ENCODE measurements at places on chromosomes 2 and 18. TPM values are rescaled to one million over a fixed set of nuclear protein-coding genes. Genes with fewer than 3 reads are reported as not detected.

DNA sequence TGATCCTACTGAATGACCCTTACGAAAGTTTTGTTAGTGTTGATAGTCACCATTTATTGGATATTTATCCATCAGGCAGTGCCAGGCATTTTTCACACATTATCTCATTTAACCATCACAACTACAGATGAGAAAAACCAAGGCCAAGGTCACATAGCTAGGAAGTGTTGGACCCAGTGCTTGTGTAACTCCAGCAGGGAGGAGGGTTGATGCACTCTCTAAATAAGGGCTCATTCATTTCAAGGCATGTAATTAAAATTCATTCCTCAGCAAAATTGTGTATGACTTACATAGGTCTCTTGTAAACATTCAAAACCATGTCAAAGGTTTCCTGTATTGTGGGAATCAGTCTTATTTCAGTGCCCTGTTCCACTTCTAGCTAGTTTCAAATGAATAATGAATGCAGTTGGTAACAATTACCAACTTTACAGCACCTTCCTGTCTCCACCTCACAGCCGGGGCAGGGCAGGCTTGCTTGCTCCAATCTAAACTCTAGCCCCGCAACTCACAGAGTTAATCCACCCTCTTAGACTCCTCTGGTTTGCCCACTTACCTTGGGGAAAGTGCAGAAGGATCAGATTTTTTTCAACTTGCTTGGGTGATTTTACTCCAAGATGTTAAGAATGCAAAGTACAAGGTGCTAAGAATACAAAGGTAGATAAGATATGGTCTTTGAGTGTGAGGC lies 5.8 kb upstream of the MAPRE3 start:
- DNase-seq: no peak

DNA sequence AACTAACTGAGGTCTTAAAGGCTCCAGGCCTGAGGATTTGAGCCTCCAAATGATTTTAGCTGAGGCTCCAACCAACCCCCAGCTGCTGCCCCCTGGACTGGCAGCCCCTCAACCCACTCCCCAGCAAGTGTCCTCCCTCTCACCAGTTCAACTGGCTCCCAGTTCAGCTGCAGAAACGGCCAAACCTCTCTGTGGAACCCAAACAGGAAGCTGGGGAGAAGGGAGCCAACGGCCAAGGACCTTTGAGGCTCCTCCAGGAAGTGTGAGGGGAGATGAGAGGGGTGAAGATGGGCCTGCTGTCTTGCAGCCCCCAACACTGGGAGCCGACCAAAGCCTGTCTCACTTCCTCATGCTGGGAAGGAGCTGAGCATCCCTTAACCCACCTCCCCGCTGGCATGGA lies 24.9 kb downstream of the ZFP36L2 start:
- no peak for DNase-seq

DNA sequence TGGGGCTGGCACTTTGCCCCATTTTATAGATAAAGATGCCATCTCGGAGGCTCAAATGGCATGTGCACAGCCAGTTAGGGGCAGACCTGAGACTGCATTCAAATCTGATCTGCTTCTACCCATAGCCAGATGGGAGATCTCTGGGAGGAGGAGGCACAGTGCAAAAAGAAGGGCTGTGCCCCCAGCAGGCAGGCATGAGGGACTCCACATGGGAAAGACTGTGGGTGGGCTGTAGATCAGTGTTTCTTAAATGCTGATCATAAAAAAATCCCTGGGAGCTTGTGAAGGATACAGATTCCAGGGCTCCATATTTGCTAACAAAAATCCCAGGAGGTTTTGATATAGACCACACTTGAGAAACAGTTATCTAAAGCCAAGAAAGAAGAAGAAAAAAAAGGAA lies 15.2 kb downstream of the PAX8 start:
- no peak for DNase-seq

GRCh38 chr2:27714851-27715291 lies 51.2 kb downstream of the SLC4A1AP start:
- no peak for DNase-seq

DNA sequence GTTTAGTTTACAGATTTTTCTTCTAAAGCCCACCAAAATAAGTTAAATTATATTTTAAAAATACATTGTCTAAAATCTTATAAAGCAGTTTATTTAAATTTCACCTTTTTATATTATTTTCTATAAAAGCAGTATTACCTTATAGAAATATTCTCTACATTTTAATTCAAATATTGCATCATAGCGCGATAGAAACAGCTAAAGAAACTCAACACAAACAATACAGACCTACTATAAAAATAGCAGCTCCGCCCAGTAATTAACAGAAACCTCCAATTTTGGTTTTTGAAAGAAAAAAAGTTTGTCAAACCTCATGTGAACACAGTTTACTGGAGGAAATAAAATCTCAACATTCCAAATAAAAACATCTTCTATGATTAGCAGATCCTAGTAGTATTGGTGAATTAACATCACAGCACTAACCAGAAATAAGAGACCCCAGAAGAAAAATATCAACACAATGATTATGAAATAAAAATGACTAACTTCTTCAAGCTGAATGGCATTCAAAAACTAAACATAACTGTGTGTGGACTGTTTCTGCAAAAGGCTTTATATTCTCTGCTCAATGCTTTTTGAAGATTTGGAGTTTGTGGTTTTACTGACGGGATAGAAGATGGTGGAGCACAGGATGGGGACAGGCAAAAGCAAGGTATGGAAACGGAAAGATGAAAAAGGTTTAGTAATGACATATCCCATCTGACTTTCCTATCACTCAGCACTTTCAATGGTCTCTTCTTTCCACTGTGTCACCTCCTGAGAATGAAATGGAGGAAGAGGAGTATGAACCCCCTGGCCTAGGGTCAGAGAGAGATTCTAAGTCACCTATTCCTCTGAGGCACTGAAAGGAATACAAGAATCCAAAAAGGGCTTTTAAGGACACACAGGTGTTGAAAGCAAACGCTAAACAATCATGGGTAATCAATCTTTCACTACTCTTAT lies 17.5 kb downstream of the MAP4K3 start:
- no peak for DNase-seq

DNA sequence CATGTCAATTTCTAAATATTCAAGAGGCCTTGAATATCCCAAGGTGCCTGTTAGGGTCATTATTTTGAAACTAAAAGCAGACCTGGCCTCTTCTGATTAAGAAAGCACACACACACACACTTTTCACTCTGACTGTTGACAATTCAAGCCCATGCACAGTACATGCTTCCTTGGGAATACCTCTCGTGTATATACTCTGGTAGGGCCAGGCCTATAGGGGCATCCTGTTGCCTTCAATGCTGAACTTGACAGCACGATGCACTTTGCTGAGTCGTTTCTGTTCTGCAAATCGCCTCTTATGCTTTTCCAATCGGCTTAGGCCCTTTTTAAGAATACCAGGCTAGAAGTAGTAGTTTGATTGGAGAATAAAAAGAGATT lies 40.6 kb downstream of the IWS1 start:
- no peak for DNase-seq

GRCh38 chr2:39455826-39456225 lies 18.7 kb upstream of the MAP4K3 start:
- DNase-seq: no peak

DNA sequence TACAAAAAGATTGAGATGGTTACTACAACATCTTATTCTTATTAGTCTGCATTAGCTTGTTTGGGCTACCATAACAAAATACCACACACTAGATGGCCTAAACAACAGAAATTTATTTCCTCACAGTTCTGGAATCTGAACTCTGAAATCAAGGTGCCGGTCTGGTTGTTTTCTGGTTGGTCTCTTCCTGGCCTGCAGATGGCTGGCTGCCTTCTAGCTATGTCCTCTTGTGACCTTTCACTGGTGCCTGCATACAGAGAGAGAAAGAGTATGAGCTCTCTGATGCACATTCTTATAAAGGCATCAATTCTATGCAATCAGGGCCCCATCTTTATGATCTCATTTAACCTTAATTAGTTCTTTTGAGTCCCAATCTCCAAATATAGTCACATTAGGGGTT lies 696.5 kb downstream of the TDRD15 start:
- no peak for DNase-seq

- no peak for DNase-seq
These were observed 145.6 kb upstream of the NCK2 start for GRCh38 chr2:105598829-105599698.

- no peak for DNase-seq
These were observed 444.3 kb downstream of the NBAS start for GRCh38 chr2:15116830-15117229.

DNA sequence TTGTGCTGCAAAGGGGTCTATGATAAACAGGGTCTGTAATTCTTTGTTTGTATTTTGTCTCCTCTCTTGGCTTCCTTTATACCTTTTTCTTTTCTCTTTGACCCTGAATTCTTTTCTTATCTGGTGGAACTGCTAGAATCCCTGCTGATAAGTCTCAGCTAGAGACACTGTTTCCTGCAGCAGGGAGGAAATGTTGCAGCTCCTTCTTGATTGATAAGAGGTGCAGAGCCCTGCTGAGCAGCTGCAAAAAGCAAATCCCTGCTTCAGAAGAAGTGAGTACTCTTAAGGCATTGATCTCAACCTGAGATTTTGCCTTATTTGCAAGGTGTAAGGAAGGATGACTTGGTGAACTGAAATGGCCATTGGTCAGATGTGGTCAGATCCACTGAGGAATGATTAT lies 167.8 kb downstream of the NUP35 start:
- DNase-seq: no peak

GRCh38 chr2:86193901-86194567 lies 1.2 kb downstream of the IMMT start:
- DNase-seq: no peak

The KANSL1L gene
- 52.8 TPM for total RNA-seq

The CAPN14 gene
- total RNA-seq: 0.33 TPM

The SNED1 gene
- total RNA-seq: 35.2 TPM

Measured in breast epithelium (tissue), 4 donors.